Camera-type eye (tissue), 1 donor: ENCODE measurements at places on chromosomes 5 and 9. TPM values are rescaled to one million over a fixed set of nuclear protein-coding genes. Genes with fewer than 3 reads are reported as not detected.

The ARID3C gene
- total RNA-seq, result not detected

The MEIKIN gene
- 0.55 TPM for total RNA-seq

The APBA1 gene
- 24.6 TPM for total RNA-seq

The PAPPA gene
- 7.4 TPM for total RNA-seq

The FOXD4L3 gene
- total RNA-seq, result not detected

The WNT8A gene
- not detected for total RNA-seq

The PROB1 gene
- 2.9 TPM for total RNA-seq

The FAM153A gene
- total RNA-seq, result 1.9 TPM

The BHMT2 gene
- total RNA-seq, result 7.5 TPM

The FOXD1 gene
- total RNA-seq, result 3.8 TPM
